ENCODE measurements at places on chromosomes 6 and 20.

DNA sequence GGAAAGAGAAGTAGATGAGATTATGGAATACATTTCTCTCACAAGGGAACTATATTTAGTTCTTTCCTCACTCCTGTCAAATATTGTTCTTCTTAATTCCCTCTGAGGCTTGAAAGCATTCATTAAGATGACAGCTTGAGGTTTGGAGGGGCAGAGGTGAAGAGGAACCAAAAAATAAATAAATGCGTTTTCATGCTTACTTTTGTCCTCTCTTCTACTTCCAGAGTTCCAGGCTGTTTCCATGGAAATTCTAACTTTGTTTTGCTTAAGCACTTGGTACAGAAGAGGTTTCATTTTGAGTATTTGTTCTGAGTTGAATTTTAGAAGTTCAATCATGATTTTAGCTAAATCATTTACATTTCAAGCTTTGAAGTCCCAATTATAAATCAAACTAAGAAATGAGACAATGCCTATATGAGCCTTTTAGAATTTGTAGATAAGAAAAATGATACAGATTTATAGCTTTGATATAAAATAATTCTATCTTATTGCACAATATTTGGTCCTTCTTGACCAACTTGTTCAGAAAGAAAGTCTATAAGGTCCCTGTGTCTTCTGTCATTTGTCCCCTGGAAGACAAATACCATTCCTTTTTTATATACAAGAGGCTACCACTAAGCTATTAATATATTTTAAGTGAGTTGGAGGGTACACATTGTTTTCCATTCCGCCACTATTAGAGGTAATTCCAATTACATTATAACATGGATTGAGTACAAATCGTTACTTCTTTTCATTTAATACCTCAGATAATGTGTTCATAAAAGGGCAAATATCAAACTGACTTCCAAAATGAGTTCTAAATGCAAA, 16.3 kb downstream of the RBM24 start:
- no peak for DNase-seq

DNA sequence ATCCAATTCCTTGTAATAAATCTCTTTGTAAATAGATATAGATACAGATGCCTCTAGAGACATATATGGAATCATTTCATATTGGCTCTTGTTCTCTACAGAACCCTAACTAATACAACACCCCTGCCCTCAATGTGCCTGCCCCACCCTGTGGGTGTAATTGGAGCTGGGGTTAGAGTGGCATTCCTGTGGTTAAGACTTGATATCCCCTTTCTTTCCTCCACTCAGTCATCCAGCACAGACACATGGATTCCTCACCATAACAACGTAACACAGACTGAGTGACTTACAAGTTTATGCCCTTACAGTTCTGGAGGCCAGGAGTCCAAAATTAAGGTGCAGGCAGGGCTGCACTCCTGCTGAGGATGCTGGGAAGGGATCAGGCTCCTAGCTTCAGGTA, 42.8 kb downstream of the C6orf118 start:
- DNase-seq = no peak

DNA sequence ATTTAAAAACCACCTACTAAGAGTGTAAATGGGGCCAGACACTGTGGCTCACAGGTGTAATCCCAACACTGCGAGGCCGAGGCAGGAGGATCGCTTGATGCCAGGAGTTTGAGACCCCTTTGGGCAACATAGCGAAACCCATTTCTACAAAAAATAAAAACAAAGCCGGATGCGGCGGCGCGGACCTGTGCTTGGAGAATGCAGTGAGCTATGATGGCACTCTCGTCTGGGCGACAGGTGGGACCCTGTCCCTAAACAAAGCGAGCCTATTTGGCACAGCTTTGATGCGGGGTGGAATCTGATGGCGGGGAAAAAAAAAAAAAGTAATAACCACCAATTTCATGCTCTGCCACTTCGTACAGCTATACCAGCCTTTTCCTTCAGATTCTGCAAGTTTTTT, 1.1 kb downstream of the TCP1 start:
- no peak for DNase-seq

DNA sequence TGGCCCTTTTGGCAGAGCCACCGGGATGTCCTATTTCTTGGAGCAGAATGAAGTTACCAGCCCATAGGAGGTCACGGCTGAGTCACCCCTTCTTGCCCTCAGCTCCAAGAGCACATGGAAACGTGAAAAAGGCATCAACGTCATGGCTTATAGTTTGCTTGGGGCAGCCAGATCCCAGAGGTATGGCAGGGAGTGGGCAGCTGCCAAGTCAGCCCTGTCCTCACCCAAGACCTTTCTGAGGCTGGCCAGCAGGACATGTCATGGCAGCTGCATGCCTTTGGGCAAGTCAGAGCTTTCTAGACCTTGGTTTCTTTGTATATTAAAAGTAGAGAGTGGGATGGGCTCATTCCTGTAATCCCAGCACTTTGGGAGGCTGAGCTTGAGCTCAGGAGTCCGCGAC, 8.2 kb upstream of the MDFI start:
- no peak for DNase-seq

DNA sequence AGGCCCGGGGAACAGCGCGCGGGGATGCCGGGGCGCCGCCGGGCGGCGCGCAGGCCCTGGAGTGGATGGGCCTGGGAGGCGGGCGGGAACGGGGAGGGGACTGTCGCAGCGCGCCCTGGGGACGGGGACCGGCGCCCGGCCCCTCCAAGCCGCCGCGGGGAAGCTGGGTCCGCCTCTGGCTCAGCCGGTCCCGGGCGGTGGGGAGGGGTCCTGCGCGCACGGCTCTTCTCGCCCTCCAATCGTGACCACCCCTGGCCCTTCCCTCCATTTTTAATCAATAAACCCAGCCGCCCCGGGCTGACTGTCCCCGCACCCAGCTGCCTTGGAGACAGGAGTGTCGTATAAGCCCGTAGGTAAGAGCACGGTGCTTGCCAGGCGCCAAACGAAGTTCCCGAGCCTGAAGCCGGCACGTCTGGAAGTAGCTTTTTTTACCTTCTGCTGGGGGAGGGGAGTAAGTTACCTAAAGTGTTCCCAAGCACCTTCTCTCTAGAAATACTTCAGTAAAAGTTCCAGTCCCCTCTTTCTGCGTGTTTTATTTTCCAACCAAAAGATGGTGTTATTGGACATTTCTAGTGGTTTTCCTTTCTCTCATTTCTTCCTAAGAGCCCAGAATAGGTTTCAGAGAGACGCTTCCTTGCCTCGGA, 780 bp upstream of the TAF4 start:
- DNase-seq = peak; percentile 14

DNA sequence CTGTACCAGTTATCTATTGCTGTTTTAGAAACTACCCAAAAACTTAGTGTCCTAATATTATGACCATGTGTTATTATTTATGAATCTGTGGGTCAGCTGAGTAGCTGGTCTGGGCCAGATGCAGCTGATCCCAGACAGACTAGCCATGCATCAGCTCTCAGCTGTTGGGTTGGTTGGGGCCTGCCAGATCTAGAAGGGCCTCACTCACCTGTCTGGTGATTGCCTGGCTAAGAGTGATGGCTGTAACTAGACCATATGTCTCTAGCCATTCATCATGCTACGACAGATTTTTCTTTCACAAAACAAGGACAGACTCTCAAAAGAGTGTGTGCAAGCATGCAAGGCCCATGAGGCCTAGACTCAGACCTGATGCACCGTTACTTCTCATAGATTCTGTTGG, 403.2 kb downstream of the SAMD5 start:
- DNase-seq = no peak

GRCh38 chr20:16479666-16480065, 93.6 kb downstream of the KIF16B start:
- DNase-seq = no peak

DNA sequence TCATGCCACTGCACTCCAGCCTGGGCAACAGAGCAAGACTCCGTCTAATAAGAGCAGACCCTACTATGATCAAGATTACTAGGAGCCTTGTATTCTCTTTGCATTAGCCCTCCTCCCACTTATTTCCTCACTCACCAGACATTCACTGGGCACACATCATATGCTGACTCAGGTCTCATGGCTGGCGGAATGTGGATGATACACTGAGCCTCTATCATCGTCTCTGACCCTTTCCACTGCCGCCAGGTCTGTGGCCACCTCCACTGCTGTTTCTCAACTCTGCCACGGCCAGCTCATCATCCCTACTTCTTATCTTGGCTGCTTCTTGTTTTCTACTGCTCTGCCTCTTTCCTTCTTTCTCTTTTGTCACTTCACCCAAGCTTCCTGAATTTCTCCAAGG, 161.0 kb downstream of the BACH2 start:
- DNase-seq = no peak

- no peak for DNase-seq
Observed at GRCh38 chr6:31821301-31822035, 6.1 kb upstream of the HSPA1B start.

DNA sequence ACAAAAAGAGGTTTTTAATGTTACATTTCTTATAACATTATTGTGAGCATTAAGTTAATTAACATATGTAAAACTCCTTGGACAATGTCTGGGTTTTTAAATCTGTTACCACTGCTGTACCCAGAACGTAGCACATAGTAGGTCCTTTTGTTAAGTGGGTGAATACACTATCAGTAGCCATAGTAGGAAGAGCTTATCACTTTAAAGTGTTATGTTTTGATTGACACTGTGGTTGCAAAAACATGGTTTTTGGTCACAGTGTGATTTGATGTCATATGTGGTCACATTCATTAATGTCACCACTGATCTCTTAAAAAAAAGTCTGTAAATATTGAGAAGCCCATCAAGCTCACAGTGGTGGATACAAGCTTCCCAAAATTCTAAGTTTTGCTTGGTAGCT, 160.7 kb downstream of the PLCB1 start:
- DNase-seq = no peak

GRCh38 chr6:144912474-144912873, 627.3 kb downstream of the UTRN start:
- DNase-seq = no peak

DNA sequence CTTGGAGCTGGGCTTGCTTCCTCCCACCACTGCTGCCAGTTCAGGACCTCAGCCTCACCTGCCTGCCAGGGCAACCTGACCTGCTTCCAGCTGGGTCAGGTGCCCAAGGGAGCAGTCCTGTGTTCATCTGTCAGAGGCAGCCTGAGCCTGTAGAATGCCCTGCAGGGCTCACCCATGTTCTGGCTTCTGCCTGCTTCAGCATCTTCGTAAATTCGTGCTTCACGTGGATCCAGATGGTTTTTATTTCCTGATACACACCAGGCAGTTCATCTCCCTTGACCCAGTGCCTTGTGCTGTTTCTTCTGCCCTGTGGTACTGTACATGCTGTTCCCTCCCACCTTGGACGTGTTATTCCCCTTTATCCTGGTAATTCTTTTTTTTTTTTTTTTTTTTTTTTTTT, 50.2 kb downstream of the ARID1B start:
- no peak for DNase-seq

DNA sequence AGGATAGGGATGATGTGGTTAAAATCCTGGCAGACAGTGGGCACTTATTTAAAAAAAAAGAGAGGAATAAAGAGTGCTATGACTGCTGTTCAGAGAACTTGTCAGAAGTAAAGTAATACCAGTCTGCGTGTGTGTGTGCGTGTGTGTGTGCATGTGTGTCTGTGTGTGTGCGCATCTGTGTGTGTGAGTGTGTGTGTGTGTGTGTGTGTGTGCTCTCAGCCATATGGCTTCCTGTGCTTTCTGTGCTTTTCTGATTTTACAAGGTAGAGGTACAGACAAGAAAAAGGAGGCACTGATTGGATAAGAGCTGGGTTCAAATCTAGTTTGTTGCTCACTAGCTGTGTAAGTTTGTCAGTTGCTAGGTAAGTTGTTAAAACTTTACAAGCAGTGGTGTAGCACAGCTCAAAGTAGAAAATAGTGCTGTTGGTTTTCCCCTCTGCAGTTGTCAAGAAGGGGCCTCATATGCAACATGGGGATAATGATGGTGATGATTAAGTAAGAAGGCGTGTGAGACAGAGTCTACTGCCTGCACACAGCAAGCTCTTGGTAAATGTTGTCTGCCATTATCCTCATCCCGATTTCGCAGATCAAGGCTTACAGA, 155.3 kb upstream of the ZNF217 start:
- no peak for DNase-seq

DNA sequence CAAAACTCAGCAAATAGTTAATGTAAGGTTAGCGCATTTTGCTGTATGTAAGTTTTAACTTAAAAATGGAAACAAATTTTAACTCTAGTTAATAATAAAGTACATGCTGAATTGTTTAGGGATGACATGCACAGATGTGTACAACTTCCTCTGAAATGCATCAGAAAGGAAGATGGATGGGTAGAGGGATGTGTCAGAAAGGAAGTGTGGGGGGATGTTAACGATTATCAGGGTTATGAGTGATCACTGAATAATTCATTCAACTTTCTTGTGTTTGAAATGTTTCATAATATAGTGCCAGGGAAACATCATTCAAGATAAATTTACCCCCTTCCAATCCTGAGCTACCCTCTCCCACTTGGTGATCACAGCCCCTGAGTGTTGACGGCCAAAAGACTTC, 87.6 kb downstream of the FOXA2 start:
- DNase-seq = no peak

DNA sequence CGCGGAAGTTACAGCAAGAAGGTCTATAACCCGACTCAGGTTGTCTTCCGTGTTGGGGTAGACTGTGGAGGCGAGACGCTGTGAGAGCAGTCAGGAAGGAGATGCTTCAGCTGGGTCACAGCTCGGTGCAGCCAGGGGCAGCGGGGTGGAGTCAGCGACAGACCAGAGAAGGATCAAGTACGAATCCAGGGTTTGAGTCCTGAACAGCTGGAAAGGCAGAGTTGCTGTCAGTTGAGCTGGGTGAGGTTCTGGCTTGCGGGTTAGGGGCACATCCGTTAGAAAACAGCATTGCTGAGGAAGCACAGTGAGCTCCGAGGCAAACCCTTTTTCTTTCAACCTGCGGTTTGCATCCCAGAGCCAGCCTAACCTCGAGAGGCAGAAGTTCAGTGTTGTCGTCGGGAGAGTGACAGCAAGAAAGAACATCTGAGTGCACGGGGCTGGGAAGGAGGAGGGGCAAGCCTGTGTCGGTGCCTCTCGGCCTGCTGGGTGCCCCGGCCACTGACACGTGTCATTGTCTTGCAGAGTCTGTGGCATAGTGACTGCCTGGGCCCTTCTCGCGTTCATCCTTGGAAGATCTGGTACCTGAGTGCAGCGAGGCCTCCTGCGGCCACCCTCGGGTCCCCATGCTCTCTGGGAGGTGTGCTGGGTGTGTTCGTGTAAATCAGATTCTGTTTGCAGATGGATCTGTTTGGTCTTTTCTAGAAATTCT, 20.0 kb downstream of the PNLDC1 start:
- DNase-seq = no peak

DNA sequence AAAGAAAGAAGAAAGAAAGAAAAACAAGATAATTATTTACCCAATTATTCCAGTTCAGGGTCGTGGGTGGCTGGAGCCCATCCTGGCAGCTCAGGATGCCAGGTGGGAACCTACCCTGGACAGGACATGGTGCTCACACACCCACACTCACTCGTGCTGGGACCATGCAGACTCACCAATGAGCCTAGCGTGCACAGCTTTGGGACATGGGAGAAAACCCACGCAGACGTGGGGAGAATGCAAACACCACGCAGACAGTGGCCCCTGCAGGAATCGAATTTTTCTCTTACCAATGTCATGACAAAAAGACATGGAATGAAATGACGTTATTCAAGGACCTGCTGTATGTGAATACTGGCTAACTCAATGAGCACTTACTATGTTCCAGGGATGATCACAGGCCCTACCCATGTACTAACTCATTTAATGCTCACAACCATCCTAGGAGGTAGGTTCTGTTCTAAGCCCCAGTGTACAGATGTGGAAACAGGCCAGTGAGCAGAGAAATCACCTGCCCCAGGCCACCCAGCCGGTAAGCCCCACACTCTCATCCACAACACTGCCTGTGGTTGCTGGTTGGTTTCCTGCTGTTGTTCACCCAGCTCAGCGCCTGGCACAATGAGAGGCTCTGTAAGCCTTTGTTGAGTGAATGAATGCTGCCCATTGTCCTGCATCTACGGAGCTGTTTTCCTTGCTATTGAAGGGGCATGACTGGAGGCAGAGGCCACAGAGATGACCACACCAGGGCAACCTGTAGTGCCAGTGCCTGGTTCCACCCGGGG, 6.8 kb upstream of the PI16 start:
- no peak for DNase-seq
